CD4-positive, alpha-beta T cell treated with Interleukin-4 for 4 hours (primary cell): ENCODE measurements at places on chromosomes 1 and 21.

GRCh38 chr1:195714248-195714647 lies 894.0 kb downstream of the KCNT2 start:
- no peak for DNase-seq

GRCh38 chr1:49651136-49651535 lies 372.6 kb downstream of the AGBL4 start:
- DNase-seq, result no peak

- no peak for DNase-seq
Measured at GRCh38 chr1:218284377-218284916, 646 bp upstream of the RRP15 start.

DNA sequence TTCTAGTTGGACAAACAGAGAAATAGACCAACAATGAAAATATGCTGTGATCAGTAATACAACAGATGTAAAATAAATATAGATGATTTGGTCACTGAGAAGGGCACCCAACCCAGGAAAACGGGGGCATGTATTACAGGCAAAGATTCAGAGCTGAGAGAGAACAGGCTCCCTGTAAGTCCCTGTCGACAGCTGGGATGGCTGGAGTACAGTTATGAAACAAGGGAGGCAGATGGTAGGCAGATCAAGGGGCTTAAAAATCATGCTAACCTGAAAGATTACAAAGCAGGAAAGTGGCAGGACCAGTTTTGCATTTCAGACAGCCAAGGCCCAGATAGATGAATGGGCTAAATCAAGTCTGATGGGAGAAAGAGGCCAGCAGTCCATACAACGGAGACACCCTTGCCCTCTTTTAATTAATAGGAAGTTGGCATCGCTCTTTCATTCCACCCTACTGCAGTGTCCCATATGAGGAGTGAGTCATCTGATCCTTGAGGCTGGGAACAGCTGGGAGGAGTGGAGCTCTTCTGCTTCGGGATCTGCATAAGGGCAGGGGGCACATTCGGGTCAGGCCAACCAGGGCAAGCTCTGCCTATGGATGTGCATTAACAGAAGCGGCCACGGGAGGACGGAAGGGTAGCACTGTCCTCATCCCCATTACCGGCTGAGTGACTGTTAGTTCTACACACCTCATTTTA lies 171.1 kb downstream of the DAB1 start:
- no peak for DNase-seq

- DNase-seq, result no peak
Measured at GRCh38 chr1:203197625-203198024, 11.1 kb upstream of the CHI3L1 start.

DNA sequence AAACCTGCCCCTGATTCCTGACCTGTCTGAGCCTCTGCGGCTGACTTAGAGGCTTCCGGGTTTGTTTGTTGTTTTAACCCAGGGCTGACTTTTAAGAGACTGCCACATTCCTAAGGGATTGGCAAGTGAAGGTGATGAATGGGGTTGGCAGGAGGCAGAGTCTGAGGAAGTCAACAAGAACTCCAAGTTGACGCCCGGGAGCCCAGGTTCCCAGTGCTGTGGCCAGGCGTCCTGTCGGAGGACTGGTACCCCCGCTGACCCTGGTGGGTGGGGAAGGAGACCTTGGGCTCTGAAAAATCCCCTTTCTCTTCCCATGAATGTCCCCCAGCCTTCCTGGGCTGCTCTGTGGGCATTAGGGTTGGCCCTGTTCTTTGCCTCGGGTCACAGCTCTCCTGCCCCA lies 19.7 kb upstream of the EPS8L3 start:
- no peak for DNase-seq

GRCh38 chr1:42732126-42732680 lies 7.8 kb downstream of the CLDN19 start:
- DNase-seq, result no peak

DNA sequence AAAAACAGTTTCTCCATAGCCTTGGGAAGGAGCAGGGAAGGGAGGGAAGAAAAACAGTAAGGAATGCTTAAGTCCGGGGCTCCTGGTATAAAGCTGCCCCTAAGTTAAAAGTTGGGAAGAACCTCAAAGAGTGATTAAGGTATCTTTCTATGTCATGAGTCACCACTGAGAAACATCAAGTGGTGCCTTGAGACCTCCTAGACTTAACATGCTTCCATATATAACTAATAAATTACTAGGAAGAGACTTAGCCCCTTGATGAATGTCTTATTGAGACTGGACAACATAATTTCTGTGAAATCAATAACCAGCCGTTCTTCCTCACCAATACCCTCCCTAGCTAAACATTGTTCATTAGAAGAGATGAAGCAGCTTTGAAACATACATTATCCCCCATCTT lies 121.8 kb upstream of the SLC44A3 start:
- DNase-seq, result no peak

GRCh38 chr1:29779146-29779545 lies 542.8 kb downstream of the PTPRU start:
- DNase-seq, result no peak

GRCh38 chr21:22575165-22575584 lies 1577.0 kb downstream of the NCAM2 start:
- DNase-seq, result no peak

- peak; percentile 5 for DNase-seq
Measured at GRCh38 chr21:21163904-21164303, 165.7 kb downstream of the NCAM2 start.

DNA sequence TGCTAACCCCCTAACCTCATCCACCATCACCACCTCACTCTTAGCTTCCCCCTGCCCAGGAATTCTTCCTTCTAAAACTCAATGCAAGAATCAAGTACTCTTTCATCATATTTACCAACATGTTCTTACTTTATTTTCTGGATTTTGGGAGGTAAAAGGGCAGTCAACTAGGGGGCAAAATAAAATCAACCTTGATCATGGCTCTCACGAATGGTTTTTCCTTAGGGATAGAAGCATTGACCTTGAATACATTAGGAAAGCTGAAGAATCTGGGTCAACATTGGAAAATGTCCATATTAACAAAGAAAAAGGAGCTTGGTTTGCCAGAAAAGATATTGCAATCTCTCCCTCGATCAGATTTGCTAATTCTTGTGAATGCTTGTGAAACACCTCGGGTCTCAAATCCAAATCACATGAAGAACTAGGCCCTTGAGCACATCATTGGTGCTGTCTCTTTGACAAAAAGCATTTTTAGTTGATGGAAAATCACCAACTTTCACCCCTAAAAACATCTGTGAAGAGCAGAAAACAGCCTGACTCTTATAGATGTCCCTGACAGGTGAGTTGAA lies 58.9 kb downstream of the ZC3H11B start:
- no peak for DNase-seq

- no peak for DNase-seq
Measured at GRCh38 chr1:90716243-90716551, 905 bp downstream of the BARHL2 start.

GRCh38 chr1:7225711-7226505 lies 440.7 kb downstream of the CAMTA1 start:
- no peak for DNase-seq

DNA sequence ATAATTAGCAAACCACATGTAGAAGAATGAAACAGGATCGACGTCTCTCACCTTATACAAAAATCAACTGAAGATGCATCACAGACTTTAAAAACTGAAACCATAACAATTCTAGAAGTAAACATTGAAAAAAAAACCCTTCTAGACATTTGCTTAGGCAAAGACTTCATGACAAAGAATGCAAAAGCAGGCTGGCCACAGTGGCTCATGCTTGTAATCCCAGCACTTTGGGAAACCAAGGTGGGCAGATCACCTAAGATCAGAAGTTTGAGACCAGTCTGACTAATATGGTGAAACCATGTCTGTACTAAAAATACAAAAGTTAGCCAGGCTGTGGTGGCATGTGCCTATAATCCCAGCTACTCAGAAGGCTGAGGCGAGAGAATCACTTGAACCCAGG lies 1351.7 kb downstream of the MRPL39 start:
- DNase-seq, result no peak

- DNase-seq, result no peak
Measured at GRCh38 chr1:77068013-77068412, 151.2 kb downstream of the PIGK start.

GRCh38 chr1:113185463-113186104 lies 112.6 kb downstream of the LRIG2 start:
- no peak for DNase-seq

- DNase-seq, result no peak
Measured at GRCh38 chr1:238029126-238029525, 138.4 kb upstream of the ZP4 start.

- DNase-seq, result no peak
Measured at GRCh38 chr21:45990049-45990711, 8.6 kb downstream of the COL6A1 start.

- DNase-seq, result no peak
Measured at GRCh38 chr21:33660406-33660805, 18.1 kb downstream of the ITSN1 start.

GRCh38 chr1:222696741-222697140 lies 15.6 kb downstream of the AIDA start:
- no peak for DNase-seq

GRCh38 chr1:230626232-230626631 lies 16.0 kb upstream of the COG2 start:
- DNase-seq, result no peak

DNA sequence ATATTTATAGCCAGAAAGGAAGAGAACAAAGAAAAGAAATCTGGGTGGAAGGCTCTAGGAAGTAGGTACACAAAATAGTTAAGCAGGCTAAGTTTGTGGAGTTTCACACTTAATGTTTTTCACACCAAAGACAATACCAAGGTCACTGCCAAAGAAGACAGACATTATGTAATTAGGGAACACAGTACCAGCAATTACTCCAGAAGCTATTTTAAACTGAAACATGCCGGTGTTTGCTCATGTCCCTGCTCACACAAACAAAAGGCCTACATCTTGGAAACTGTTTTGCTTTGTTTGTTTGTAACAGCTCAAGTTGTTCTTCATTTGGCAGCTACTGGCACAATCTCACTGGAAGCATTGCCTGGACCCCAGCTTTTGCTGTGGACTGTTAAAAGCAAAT lies 88.5 kb upstream of the DAB1 start:
- DNase-seq, result no peak

DNA sequence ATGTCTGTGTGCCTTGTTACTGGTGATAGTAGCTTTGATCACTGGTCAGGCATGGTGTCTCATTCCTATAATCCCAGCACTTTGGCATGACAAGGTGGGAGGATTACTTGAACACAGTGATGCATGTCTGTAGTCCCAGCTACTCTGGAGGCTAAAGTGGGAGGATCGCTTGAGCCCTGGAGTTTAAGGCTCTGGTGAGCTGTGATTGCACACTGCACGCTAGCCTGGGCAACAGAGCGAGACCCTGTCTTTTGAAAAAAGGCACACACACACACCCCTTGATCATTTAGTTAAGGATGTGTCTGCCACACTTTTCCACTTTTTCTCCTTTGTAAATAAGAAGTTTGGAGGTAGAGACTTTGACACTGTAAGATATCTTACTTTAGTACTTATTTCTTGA lies 15.1 kb downstream of the MIGA1 start:
- DNase-seq, result no peak

- no peak for DNase-seq
Measured at GRCh38 chr1:5492846-5493245, 499.4 kb downstream of the NPHP4 start.

DNA sequence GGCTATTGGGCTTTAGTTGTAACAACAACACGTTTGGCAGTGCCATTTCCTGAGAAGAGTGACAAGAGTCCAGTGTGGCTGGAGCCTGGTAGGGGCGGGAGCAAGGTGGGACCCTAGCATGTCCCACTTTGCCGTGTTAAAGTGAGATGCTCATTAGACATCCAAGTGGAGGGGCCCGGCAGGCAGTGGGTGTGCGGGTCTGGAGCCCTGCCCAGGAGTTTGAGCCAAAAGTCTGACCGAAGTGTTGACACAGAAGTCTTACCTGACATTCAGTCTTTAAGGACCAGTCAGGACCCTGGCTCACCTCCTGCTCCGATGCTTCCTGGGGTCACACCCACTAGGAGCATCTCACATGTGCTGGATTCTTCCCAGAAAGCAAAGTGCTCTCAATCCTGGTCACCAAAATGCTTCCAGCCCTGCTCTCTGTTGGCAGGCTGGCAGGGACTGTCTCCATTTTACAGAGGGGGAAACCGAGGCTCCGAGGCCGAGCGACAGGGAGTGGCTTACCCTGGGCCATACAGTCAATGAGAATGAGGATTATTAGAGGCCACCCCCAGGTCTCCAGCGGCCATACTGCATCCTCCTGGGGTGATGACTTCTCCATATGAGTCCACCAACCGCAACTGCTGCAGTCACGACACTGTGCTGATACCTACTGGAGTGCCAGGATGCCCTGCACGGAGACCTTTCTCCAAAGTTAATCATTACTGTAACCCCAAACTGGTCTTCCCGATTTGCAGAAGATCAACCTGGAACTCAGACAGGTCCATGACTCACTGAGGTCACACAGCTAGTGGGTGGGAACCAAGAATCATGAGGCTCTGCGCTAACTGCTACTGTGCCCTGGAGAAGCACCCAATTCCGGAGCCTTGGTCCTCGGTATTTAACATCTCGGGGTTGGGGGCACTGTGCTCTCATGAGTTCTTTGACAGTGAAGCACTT lies 112.7 kb downstream of the PRDM2 start:
- no peak for DNase-seq

DNA sequence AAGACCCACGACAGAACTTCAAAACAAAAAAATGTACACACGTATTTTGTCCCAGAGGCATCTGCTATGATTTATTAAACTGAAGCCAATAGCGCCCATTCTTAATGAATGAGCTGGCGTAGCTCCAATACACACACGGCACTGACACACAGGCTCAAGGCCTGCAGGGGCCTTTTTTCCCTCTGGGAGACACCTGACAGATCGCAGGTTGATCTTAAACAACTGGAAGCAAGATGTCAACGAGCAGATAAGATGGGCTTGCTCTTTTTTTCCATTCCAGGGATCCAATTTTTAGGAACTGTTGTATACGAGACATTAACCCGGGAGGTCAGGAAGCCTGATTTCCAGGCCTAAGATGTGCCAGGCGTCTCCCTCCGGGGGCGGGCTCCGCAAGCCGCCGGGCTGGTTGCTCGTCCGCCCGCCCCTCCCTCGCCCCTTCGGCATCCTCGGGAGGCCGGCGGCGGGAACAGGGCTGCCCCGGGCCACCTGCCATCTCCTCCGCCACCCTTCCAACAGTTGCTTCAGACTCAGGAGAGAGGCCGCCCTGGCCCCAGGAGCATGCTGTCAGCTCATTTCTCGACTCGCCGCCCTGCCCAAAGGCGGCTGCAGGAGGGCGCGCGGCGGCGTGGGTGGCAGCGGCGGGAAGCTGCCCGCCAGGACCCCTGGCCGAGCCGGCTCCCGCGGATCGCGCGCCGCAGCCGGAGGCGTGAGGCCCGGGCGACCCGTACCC lies 735 bp downstream of the TTC13 start:
- peak; percentile 23 for DNase-seq

GRCh38 chr1:29785137-29785527 lies 548.8 kb downstream of the PTPRU start:
- no peak for DNase-seq

- no peak for DNase-seq
Measured at GRCh38 chr1:21650400-21650799, 18.8 kb downstream of the RAP1GAP start.
